Activated CD8-positive, alpha-beta memory T cell treated with anti-CD3 and anti-CD28 coated beads, Interleukin-2, amount 10 ng/mL, durations not matched to agents 7 days and 5 days (primary cell): ENCODE measurements at places on chromosomes 11 and 22. TPM values are rescaled to one million over a fixed set of nuclear protein-coding genes. Genes with fewer than 3 reads are reported as not detected.

KRTAP5-6 gene
- total RNA-seq, result not detected

C11orf97 gene
- total RNA-seq, result not detected

SULT4A1 gene
- not detected for total RNA-seq

DNA sequence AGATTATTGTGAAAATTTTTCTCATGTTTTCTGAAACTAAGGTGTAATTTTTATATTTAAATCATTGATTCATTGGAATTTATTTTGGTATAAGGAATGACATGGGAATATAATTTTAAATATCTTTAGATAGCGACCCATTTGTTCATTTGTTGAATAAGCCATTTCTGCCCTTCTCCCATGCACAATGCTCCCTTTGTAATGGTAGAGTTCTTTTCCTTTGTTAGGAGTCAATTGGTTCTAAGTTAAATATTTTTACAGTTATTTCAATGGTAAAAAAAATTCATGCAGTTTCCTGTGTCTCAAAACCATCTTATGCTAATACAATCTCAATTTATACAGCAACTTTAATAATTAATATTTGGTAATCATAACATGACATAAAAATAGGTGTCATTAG lies 218.8 kb upstream of the C11orf87 start:
- no peak for DNase-seq
- no peaks in the 10 kb centered on the region for H3K36me3 ChIP-seq

DNA sequence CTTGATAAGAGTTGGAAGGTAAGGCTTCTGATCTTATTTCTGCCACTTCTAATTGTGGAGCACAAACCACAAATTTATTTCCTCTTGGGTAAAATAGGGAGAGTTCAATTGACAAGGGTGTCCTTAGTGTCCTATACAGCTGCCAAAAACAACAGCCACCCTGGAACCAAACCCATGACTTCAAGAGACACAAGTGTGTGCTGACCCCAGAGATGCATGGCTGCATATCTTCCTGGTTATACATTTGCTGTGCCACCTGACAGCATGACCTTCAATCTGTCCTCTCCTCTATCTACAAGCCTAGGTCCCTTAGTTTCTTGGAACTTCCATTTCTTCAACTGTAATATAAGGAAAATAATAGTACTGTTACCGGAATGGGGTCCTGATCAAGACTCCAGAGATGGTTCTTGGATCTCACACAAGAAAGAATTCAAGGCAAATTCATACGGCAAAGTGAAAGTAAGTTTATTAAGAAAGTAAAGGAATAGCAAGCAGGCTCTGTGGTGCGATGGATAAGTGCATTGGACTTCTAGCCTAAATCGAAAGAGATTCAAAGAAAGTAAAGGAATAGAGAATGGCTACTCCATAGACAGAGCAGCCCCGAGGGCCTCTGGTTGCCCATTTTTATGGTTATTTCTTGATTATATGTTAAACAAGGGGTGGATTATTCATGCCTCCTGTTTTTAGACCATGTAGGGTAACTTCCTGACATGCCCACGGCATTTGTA lies 15.5 kb upstream of the TMEM123 start:
- H3K36me3 ChIP-seq, result no peaks in the 10 kb centered on the region
- no peak overlapping the region for H3K4me3 ChIP-seq
- H3K27me3 ChIP-seq, result no peaks in the 10 kb centered on the region
- H3K4me1 ChIP-seq, result peaks cover 56% of the 10 kb centered on the region
- no peak overlapping the region for H3K27ac ChIP-seq

DNA sequence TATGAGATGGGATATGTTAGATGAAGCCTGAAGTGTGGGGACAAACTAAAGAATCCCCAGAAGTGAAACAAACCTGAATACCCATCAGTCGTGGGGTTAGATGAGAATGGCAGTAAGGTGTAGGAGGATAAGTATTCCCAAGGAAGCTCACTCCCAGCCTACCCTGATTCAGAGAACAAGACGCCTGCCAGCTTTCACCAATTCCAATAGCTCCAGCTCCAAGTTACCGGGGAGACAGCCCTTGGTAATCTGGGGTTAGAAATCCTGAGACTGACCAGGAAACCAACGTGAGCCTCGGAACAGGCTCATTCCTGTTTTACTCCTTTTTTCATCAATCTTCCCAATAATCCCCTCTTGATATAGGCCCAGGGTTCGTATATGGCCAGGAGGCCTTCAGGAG lies 46.5 kb downstream of the RPL27A start:
- H3K27ac ChIP-seq, result no peak overlapping the region
- H3K27me3 ChIP-seq, result peaks cover 5% of the 10 kb centered on the region
- DNase-seq, result no peak
- H3K36me3 ChIP-seq, result no peaks in the 10 kb centered on the region
- H3K4me1 ChIP-seq, result no peaks in the 10 kb centered on the region
- H3K4me3 ChIP-seq, result no peak overlapping the region

DNA sequence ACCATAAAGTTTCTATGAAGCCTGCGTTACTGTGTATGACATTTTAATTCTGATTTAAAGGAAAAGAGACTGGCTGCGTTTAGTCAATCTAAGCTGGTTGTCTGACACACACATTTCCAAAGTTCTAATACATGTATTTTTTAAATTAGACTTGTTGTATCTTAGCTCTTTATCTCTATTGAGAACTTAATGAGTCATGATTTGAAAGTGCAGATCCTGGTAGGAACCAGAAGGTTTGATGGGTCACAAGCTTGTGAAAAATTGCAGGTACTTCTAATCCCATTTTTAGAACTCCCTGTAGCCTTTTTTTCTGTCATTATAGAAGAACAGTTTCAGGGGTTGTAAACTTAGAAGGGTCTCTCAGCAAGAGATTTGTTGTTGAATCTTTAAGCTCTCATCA lies 210.3 kb downstream of the DDX10 start:
- H3K27me3 ChIP-seq, result no peaks in the 10 kb centered on the region
- H3K27ac ChIP-seq, result no peak overlapping the region
- H3K36me3 ChIP-seq, result peaks cover 2% of the 10 kb centered on the region
- DNase-seq, result no peak
- no peak overlapping the region for H3K4me3 ChIP-seq
- peaks cover 22% of the 10 kb centered on the region for H3K4me1 ChIP-seq

DNA sequence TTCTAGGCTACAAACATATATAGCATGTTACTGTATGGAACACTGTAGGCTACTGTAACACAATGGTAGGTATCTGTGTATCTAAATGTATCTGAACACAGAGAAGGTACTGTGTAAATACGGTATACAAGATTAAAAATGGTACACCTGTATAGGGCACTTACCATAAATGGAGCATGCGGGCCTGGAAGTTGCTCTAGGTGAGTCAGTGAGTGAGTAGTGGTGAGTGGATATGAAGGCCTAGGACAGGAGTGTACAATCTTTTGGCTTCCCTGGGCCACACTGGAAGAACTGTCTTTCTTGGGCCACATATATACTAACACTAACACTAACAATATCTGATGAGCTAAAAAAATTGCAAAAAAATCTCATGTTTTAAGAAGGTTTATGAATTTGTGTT lies 21.4 kb downstream of the RNF141 start:
- H3K4me1 ChIP-seq, result no peaks in the 10 kb centered on the region
- H3K27me3 ChIP-seq, result no peaks in the 10 kb centered on the region
- H3K36me3 ChIP-seq, result peaks cover 7% of the 10 kb centered on the region
- H3K4me3 ChIP-seq, result no peak overlapping the region

DNA sequence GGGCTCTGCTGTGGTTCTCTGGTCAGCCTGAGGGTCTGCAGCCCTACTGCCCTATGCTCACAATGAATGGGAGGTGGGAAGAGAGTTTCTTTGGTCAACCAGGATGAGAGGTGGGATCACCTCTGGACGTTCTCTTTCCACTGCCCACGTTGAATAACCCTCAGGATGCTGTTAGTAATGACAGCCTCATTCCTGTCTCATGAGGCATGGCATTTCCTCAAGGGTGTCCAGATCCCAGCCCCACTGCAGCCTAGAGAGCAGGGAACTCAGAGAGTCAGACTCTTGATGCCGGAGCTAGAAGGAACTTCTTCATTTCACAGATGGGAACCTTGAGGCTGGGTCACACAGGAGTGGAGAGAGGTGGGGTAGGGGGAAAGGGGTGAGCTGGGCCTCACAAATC lies 196.0 kb downstream of the CEP164 start:
- no peaks in the 10 kb centered on the region for H3K36me3 ChIP-seq
- no peak overlapping the region for H3K27ac ChIP-seq
- H3K27me3 ChIP-seq, result no peaks in the 10 kb centered on the region
- no peak overlapping the region for H3K4me3 ChIP-seq

DNA sequence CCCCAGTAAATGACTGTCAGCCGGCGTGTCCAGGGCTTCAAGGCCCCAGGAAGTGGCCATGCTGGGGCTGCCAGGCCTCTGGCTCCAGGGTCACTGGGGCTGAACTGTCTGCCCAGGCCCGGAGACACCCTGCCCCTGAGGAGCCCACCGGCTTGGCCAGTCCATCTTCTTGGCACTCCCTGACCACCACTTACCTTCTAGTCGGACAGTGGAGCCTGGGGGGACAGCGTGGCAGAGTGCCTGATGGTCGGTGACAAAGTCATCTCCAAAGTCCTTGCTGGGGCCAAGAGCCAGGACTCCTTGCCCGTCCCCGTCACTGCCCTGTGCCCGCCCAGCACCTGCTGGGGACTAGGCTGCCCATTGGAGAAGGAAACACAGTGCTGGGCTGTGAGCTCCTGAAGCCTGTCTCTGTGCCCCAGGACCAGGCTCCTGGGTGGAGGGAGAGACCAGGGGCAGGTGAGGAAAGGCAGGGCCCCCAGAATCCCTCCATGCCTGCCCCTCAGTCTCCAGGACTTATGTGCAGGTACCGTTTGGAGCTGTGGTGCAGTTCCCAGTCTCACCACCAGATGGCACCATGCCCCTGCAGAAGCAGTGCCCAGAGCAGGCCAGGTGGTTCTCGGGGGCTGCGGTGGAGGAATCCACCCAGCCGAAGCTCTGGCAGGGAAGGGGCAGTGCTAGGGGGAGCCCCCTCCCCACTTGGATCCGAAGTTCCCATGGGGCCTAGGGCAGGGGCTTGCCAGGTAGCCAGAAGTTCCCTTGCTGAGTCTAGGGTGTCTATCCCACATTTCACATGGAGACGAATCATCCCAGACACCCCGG lies 6.0 kb upstream of the CCDC188 start:
- H3K27ac ChIP-seq, result no peak overlapping the region
- no peaks in the 10 kb centered on the region for H3K36me3 ChIP-seq
- peak; percentile 91 for DNase-seq
- no peaks in the 10 kb centered on the region for H3K27me3 ChIP-seq
- H3K4me1 ChIP-seq, result no peaks in the 10 kb centered on the region

GRCh38 chr11:117468888-117469287 lies 141.2 kb downstream of the CEP164 start:
- no peak overlapping the region for H3K27ac ChIP-seq
- no peaks in the 10 kb centered on the region for H3K36me3 ChIP-seq
- no peaks in the 10 kb centered on the region for H3K4me1 ChIP-seq
- DNase-seq, result no peak
- H3K27me3 ChIP-seq, result peaks cover 5% of the 10 kb centered on the region
- H3K4me3 ChIP-seq, result no peak overlapping the region

GRCh38 chr22:19632668-19633148 lies 81.6 kb upstream of the SEPTIN5 start:
- no peak overlapping the region for H3K4me3 ChIP-seq
- no peak overlapping the region for H3K27ac ChIP-seq
- H3K4me1 ChIP-seq, result no peaks in the 10 kb centered on the region
- peaks cover 5% of the 10 kb centered on the region for H3K27me3 ChIP-seq

- peak overlapping the region; percentile 74 for H3K27ac ChIP-seq
- DNase-seq, result peak; percentile 91
- H3K27me3 ChIP-seq, result peaks cover 76% of the 10 kb centered on the region
- H3K4me3 ChIP-seq, result peak overlapping the region; percentile 31
- H3K36me3 ChIP-seq, result peaks cover 1% of the 10 kb centered on the region
Measured at GRCh38 chr11:34650528-34650927, 29.6 kb downstream of the EHF start.

- peaks cover 6% of the 10 kb centered on the region for H3K27me3 ChIP-seq
- H3K36me3 ChIP-seq, result peaks cover 3% of the 10 kb centered on the region
- H3K4me3 ChIP-seq, result no peak overlapping the region
- H3K4me1 ChIP-seq, result no peaks in the 10 kb centered on the region
- DNase-seq, result no peak
- no peak overlapping the region for H3K27ac ChIP-seq
Measured at GRCh38 chr11:130109386-130109785, 39.7 kb downstream of the APLP2 start.

- no peak overlapping the region for H3K27ac ChIP-seq
- no peaks in the 10 kb centered on the region for H3K36me3 ChIP-seq
- no peak for DNase-seq
- no peaks in the 10 kb centered on the region for H3K27me3 ChIP-seq
- no peak overlapping the region for H3K4me3 ChIP-seq
- H3K4me1 ChIP-seq, result peaks cover 14% of the 10 kb centered on the region
Measured at GRCh38 chr11:105203569-105204240, 64.1 kb upstream of the CARD18 start.

DNA sequence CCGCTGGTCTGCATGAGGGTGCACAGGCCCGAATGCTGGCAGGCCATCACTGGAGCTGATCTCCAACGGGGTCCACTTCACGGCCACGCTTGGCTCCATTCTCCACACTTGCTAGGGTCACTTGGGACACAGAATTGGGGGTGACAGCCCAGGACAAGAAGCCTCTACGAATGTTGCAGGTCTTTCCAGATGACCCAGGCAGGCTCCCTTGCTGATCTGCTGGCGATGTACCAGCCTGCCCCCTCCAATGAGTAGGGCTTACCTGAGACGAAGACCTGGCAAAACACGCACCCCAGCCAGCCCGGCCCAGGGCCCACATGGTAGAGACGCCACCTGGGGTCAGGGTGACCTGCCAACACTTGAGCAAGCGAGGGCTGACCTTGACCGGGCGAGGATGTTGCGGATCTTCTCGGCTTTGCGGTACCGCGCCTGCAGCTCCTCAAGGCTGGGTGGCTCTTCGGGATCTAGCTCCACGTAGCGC lies 44.9 kb downstream of the C11orf58 start:
- no peaks in the 10 kb centered on the region for H3K27me3 ChIP-seq
- H3K27ac ChIP-seq, result no peak overlapping the region
- no peak for DNase-seq
- H3K36me3 ChIP-seq, result no peaks in the 10 kb centered on the region

GRCh38 chr11:120842195-120842594 lies 181.7 kb upstream of the TBCEL start:
- DNase-seq, result no peak
- H3K27me3 ChIP-seq, result peaks cover 16% of the 10 kb centered on the region
- H3K36me3 ChIP-seq, result no peaks in the 10 kb centered on the region
- H3K27ac ChIP-seq, result no peak overlapping the region
- H3K4me1 ChIP-seq, result no peaks in the 10 kb centered on the region
- no peak overlapping the region for H3K4me3 ChIP-seq

DNA sequence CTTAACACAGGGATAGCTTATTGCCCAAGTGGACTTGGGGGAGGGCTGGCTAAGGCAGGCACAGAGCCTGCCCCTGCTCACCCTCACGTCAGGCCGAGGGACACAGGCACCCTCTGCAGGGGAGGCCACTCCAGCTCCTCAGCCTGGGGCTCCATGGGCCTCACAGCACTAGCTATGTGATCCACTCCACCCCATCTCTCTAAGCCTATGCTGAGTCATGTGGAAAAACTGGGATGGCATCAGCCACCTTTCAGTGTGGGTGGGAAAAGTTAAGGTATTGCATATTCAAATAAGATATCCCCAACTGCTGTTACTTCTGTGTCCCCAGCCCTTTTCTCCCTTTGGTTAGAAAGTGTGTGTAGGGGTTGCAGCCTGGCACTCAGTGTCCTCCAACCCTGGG lies 22.3 kb downstream of the RANGAP1 start:
- H3K27me3 ChIP-seq, result no peaks in the 10 kb centered on the region
- H3K4me3 ChIP-seq, result no peak overlapping the region
- peaks cover 40% of the 10 kb centered on the region for H3K36me3 ChIP-seq
- H3K4me1 ChIP-seq, result no peaks in the 10 kb centered on the region
